ENCODE measurements at places on chromosomes 12 and 14.

DNA sequence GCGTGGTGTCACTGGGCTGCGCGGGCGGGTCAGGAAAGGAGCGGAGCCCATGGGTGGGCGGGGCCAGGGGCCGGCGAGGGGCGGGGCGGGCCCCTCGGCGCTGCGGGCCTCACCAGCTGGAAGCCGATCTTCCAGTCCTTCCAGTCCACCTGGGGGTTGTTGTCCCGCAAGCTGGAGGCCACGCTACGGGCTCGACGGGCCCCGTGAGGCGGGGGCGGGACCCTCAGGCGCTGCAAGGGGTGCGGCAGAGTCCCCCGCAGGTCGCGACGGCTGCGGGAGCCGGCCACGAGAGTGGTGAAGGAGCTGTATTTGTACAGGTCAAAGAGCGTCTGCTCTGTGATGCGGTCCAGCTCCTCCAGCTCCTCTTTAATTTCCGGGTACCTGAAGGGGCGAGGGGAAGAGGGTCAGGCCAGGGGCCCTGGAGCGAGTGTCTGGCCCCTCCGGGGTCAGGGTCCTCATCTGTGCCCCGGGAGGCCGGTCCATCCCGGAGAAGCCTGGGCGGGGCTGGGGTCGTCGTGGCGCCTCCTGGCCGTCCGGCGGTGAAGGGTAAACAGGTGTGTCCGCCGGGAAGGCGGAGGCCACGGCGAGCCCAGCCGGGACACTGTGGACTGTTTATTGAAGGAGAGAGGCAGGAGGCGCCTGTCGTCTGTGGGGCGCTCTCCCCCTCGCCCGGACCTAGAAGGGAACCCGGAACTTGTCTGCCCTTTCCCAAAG, 11.9 kb downstream of the SCNN1A start:
- peak; percentile 91 for DNase-seq

- DNase-seq: no peak
These were observed 101.7 kb downstream of the CIT start for GRCh38 chr12:119775246-119775895.

GRCh38 chr14:103091041-103091882, 3.3 kb upstream of the EXOC3L4 start:
- no peak for DNase-seq

GRCh38 chr12:39587225-39587624, 32.4 kb downstream of the ABCD2 start:
- no peak for DNase-seq

DNA sequence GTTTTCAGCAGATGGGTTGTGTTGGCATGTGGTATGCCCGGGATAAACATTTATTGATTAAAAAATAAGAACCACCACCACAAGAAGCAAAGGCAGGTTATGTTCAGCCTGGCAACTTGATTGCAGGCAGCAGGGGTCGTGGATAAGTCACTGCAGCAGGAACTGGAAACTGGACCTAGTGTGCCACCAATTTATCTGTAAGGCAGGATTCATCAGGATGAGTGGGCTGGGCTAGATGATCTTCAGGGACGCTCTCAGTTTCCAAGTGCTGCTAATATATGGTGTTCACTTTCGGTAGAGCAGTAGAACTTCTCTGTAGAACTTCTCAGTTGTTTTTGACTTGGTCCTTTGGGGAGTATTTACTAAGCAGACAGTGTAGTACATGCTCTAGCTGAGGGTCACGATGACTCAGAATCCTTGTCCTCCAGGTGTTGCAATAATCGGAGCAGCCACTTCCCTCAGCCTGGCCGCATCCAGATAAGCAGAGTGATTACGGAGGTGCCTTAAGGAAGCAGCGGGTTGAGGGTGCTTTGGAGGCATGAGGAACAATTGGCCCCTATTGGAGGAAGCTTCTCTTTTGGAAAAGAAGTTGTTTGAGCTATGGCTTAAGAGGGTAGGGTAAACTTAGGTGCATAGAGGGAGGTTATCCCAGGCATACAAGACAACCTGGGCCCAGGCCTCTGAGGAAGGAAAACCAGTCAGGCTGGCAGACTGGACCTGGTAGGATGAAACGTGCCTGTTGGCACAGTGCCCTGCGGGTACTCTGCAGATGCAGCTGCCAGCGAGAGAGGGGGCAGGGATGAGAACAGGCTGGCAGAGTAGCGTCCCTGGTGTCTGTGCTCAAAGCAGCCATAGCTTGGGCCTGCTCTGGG, 104.0 kb downstream of the GPR135 start:
- DNase-seq: peak; percentile 84

GRCh38 chr14:101920271-101920670, 44.1 kb upstream of the DYNC1H1 start:
- no peak for DNase-seq

- no peak for DNase-seq
These were observed 70.2 kb upstream of the EGLN3 start for GRCh38 chr14:34021096-34021495.

DNA sequence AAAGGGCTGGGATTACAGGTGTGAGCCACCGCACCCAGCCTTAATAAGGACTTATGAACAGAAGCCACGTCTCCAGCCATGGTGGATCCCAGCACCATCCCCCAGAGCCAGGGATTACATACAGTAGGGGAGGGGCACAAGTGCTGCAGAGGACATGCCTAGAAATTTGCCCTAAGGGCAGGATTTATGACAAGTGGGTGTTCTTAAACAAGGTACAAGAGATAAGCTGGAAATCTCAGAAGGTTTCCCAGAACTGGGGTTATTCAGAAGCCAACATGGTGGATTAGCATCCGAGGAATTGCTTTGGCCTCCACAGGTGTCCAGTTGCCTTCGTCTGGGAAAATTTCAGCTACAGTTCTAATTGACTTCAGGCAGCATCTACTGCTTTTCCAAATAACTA, 114.4 kb upstream of the EGLN3 start:
- no peak for DNase-seq
